NK-92 treated with Interleukin-12 subunit alpha and Interleukin-12 subunit beta, amount 100 ng/mL, for 24 hours (cell line): ENCODE measurements at places on chromosomes 1 and 21.

GRCh38 chr1:173364827-173365226, 112.3 kb upstream of the PRDX6 start:
- no peak for DNase-seq

- no peak for DNase-seq
These were observed 99.2 kb upstream of the KCNK2 start for GRCh38 chr1:214983126-214983869.

- no peak for DNase-seq
These were observed 3.5 kb upstream of the COA6 start for GRCh38 chr1:234369784-234370183.

DNA sequence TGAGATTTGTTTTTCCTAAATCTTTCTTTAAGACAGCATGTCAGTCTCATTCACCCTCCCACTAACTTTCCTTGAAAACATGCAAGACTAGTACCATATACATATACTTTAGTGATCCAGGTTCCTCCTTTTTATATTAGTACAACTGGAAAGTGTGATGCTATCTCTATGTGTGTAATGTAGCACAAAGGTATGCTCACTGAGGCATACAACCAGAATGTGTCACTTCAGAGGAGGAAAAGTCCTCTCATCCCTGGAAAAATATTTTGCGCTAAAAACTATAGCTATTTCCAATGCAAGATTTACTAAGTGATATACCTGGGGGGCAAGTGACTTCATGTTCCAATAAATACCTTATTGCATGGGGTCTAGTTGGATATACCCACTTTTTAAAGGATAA, 45.9 kb downstream of the BARHL2 start:
- DNase-seq: no peak

- DNase-seq: no peak
These were observed 204.6 kb upstream of the TMPRSS15 start for GRCh38 chr21:18608226-18608625.

GRCh38 chr1:201447903-201448871, 20.8 kb downstream of the PHLDA3 start:
- no peak for DNase-seq

- DNase-seq: no peak
These were observed 10.6 kb downstream of the GFI1 start for GRCh38 chr1:92476071-92476631.

DNA sequence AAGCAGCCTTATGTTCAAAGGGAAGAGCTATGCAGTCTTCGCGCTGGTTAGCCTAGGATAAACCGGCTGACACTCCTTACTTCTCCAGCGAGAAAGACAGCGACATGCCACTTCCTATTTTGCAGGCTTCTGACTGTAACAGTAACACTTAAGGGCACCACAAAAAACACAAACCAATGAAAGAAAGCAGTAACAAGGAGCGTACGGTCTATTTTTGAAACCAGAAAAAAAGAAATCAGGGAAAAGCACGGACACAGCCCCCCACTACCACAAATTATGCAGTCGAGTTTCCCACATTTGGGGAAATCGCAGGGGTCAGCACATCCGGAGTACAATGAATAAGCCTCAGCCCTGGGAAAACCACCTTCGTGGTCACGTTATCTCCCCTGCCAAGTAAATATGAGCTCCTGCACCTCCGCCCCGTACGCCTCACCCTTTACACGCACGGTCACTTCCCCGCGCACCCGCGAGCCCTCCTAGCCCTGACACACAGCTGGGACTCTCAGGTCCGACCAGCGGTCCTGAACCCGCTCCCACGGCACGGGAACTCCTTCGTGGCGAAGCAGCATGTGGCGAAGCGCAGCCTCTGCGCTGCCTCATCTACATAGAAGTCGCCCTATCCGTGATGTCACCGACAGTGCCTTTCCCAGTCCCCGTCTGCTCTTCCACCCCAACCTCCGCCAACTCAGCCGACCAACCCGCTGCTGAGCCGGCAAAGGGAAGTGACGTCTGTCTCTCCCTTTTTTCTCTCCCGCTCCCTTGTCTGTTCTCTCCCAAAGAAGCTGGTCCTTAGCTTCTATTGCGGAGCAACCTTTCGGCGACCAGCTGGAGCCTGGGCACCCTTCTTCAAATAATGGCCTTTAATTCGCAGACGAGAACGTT, 40.9 kb upstream of the PPIAL4F start:
- peak; percentile 55 for DNase-seq

DNA sequence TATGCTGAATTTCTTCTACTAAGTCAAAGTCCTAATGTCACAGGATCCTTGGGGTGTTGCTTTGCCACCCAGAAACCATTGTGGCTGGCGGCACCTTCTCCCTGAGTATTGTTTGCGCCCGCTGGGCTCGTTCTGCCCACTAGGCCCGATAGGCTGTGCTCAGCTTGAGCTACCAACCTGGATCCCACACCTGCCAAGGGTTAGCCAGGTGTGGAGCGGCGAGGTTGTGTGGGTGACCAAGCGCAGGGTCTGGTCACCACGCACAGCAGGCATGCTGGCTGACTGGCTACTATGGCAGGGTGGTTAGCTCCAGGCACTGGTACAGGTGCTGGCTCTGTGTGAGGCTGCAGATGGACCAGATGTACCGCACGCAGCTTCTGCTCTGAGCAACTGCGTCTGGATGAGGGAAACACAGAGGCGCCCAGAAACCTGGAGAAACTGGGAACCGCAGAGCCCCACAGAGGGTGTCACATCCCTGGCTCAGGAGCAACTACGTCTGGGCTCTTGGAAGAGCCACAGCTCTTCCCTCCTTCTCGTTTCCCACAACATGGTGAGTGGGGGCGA, 50.3 kb upstream of the SCYL3 start:
- DNase-seq: no peak

DNA sequence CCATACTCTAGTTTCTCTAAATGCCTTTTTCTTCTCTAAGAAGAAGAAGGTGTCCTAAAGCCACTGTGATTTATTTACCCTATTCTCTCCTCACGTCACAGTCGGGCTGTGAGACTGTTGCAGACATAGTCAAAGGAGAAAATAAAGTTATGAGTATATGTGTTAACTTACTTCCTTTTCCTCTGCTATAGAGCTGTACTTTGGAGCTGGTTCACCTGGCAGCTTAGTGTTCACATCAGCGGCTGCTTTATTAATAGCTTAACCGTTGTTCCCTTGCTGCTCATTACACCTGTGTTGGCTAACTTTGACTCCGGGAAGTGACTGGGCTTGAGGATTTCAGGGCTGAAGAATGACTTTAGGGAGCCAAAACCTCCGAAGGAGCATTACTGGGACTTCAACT, 3.6 kb downstream of the PFKFB2 start:
- no peak for DNase-seq

DNA sequence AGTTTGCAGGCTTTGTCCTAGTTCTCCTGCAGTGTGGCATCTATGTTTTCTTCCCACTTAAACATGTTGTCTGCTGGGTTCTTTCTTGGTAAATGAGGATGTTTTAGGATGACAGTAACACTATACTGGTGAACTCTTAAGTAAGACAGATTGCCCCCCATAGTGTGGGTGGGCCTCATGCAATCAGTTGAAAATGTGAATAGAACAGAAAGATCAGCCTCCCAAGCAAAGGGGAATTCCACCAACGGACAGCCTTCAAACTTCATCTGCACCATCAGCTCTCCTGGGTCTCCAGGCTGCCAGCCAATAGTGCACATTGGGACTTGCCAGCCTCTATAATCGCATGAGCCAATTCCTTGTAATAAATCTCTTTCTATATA, 10.7 kb upstream of the TARBP1 start:
- no peak for DNase-seq

DNA sequence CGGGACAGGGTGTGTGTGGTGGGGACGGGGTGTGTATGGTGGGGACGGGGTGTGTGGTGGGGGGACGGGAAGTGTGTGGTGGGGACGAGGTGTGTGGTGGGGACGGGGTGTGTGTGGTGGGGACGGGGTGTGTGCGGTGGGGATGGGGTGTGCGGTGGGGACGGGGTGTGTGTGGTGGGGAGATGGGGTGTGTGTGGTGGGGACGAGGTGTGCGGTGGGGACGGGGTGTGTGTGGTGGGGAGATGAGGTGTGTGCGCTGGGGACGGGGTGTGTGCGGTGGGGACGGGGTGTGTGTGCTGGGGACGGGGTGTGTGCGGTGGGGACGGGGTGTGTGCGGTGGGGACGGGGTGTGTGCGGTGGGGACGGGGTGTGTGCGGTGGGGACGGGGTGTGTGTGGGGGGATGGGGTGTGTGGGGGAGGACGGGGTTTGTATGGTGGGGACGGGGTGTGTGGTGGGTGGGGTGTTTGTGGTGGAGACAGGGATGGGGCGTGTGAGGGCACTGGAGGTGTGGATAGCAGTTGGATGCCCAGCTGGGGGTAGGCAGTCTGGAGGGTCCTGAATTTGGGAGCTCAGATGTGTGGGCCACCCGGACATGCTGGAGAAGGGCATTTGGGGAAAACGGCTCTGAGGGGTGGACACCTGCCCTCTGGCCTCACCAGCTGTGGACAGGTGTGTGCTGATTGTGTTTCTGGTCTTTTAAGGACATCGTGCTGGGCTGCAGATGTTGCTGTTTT, 16.9 kb downstream of the IBA57 start:
- DNase-seq: no peak

GRCh38 chr1:11654137-11654938, at the start of the genes FBXO2 and FBXO44:
TSS of gene FBXO2 (minus strand) at chr1:11654429. CDS start at chr1:11654340, 89 bp downstream.
TSS of gene FBXO44 (plus strand) at chr1:11654877. CDS start at chr1:11655836, 959 bp downstream.
- DNase-seq: no peak

DNA sequence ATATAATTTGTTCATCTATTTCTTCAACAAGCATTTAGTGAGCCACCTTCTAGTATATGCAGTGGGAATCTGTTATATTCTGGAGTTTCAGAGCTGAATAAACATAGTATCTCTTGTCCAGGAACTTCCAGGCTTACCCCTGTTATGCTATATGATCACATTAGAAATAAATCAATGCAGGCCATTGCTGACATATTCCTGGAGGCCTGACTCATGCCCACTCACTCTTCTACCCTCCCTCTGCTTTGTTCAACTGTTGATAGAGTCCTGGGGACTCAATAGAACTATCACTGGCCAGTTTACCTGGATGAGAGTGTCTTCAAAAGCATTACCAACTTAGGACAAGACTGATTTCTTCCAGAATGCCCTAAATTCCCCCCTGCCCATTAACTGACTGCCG, 29.3 kb upstream of the SRSF10 start:
- no peak for DNase-seq

DNA sequence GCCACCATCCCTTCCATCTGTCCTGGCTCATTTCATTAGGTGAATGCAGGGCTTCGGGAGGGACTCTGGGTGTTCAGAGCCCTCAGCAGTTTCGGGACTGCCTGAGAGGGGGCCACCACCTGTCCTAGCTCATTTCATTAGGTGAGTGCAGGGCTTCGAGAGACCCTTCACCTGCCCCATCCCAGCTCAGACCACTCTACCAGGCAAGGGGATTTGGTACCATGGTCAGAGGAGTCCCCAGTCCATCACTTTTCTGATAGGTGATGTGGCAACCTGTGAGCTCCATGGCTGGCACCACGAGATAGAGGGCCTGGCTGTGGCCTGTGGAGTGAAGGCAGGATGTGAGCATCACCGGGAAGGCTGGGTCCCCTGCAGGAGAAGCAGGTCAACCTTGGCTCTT, 32.9 kb upstream of the KDM4A start:
- DNase-seq: no peak
